ENCODE measurements at places on chromosomes 5 and 9.

- DNase-seq = no peak
These were observed 204.4 kb upstream of the ADAMTSL1 start for GRCh38 chr9:18269561-18269960.

- DNase-seq = no peak
These were observed 213.8 kb downstream of the ATP10B start for GRCh38 chr5:160638161-160638742.

DNA sequence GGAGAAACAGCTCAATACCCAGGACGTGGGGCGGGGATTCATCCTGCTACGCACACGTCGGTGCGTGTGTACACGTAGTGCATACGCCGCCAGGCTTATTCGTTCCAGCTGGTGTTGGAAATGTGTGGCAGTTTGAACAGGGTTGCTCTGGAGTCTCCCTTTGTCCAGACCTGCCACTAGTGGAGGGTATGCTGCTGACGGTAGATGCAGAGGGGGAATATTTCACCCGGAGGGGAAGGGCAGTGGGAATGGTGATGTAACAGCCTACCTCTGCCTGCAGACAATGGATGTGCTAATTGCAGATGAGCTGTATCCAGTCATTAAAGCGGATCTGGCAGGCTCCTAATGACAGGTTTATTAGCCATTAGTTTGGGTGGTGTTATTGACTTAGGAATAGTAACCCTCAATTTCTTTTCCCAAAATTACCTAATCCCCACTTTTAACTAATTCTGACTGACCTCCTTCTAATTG lies 142.7 kb downstream of the PAX5 start:
- DNase-seq = no peak

- DNase-seq = no peak
These were observed 80.0 kb downstream of the SUSD1 start for GRCh38 chr9:112094948-112095681.

- DNase-seq = no peak
These were observed 136.0 kb upstream of the OSMR start for GRCh38 chr5:38709678-38710306.

DNA sequence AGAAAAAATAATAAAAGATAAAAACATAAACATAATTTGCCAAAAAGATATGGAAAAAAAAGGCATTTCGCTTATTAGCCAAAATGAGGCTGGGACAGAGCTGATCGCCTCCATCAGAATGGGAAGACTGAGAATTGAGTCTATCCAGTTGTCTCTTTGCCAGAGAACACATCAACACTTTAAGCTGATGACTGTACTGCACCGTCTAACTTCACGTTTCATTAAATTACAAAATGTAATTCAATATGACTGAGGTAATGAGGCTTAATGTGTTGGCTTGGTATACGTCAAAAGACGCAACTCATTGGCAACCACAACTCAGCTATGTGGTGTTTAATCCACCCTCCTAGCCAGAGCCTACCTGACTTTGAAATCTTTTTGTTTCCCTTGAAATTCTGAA lies 462.7 kb upstream of the CD180 start:
- DNase-seq = no peak

DNA sequence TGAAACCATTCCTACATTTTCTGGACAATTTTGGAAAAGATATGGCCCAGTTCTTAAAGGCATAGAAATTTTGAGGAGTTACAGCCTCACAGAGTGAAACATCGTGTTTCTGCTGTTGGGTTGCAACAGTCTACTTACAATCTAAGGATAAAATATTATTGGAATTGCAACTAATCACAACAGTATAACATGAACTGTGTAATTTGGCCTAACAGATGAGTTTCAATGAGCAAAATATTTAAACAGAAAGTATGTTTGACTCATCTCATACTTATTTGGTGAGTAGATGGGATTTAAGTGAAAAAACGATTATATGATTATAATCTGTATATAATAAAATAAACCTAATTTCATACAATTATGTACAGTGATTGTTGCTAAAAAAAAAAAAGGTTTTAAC lies 1061.8 kb downstream of the CDH12 start:
- DNase-seq = no peak
